ENCODE measurements at places on chromosomes 12 and 14.

DNA sequence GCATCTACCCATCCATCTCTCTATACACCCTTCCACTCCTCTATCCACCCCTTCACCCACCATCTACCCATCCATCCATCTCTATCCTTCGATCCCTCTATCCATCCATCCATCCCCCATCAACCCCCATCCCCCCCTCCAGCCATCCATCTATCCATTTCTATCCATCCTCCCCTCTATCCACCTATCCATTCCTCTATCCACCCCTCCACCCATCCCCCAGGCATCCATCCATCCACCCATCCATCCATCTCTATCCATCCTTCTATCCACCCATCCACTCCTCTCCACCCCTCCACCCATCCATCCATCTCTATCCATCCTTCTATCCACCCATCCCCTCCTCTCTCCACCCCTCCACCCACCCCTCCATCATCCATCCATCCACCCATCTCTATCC, 17.5 kb upstream of the GPR132 start:
- H3K27ac ChIP-seq = no peak overlapping the region
- H3K36me3 ChIP-seq = no peaks in the 10 kb centered on the region
- H3K27me3 ChIP-seq = peaks cover 1% of the 10 kb centered on the region
- no peak for DNase-seq

DNA sequence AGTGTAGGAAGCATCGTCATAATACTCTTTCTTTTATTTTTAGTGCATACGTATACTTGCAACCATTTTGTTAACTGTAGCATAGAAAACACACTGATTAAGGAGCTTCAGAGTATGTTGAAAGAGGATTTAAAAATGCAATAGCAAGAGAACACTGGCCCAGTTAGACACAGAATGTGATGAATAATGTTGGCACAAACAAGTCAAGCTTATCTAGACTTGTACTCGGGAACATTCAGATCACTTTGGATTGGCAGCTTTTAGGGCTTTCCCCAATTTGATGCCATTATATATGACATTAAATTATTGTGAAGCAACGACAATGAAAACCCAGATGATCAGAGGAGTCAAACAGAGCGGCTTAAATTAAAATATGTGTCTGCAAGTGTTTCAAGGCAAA, 468.1 kb downstream of the PRKD1 start:
- no peaks in the 10 kb centered on the region for H3K27me3 ChIP-seq
- DNase-seq = no peak
- no peaks in the 10 kb centered on the region for H3K4me1 ChIP-seq

DNA sequence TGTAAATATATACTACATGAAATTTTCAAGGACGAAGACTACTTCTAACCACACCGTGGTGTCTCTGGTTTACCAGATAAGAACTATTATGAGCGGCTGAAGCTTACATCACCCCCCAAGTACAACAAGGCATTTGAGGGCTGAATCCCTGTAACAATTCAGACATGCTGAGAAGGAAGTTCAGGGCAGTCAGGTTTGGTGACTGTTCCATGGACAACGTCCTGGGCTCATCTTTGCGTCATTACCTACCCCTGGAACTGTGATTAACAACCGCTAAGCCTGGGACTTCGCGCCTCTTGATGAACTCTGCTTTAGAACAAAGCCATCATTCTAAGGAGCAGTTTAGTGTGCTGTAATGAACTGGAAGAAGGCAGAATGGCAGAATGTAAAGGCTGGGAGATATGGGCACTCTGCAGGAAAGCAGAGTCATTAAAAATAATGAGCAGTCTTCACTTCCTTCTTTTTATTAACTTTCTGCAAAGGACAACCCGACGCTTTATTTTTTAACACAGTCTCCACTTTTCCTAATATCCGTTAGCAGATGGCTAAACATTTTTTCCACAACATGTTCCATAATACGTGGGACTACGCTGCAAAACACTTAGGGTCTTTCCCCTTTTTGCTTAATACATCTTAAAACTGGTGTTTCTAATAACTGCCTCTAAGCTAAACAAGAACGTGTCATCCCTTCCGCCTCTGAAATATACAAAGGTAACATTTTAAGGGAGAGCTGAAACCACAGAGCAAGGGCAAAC, 263.2 kb downstream of the ADAMTS20 start:
- no peaks in the 10 kb centered on the region for H3K36me3 ChIP-seq
- H3K4me1 ChIP-seq = 0 out of 2 replicates have a peak, but pooled peaks cover 6% of the 10 kb centered on the region
- no peak for DNase-seq
- H3K27me3 ChIP-seq = no peaks in the 10 kb centered on the region
- H3K4me3 ChIP-seq = no peak overlapping the region

DNA sequence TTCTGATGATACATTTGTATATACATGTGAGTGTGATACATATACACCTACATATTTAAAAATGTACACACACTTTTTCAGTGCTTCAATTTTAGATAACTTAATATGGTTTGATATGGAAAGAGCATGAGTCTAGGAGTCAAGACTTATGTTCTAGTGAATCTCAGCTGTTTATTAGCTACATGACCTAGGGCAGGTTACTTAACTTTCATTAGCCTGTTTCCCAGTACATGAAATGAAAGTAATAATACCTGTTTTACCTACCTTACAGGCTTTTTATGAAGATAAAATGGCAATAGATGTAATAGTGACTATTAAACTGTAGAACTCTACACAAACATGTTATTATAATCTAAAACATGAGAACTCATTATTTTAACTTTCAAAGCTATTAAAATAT, 39.5 kb downstream of the KIF21A start:
- H3K4me1 ChIP-seq = no peaks in the 10 kb centered on the region
- no peak overlapping the region for H3K27ac ChIP-seq
- no peaks in the 10 kb centered on the region for H3K36me3 ChIP-seq
- no peak overlapping the region for H3K4me3 ChIP-seq

GRCh38 chr12:114406316-114406983, 506 bp upstream of the TBX5 start:
- no peak overlapping the region for H3K27ac ChIP-seq
- no peaks in the 10 kb centered on the region for H3K4me1 ChIP-seq
- peaks cover 7% of the 10 kb centered on the region for H3K27me3 ChIP-seq
- no peak for DNase-seq

- H3K36me3 ChIP-seq = no peaks in the 10 kb centered on the region
- H3K27me3 ChIP-seq = no peaks in the 10 kb centered on the region
- no peaks in the 10 kb centered on the region for H3K4me1 ChIP-seq
- no peak overlapping the region for H3K27ac ChIP-seq
- no peak for DNase-seq
Observed at GRCh38 chr14:83312511-83312910, 1778.9 kb upstream of the SEL1L start.

DNA sequence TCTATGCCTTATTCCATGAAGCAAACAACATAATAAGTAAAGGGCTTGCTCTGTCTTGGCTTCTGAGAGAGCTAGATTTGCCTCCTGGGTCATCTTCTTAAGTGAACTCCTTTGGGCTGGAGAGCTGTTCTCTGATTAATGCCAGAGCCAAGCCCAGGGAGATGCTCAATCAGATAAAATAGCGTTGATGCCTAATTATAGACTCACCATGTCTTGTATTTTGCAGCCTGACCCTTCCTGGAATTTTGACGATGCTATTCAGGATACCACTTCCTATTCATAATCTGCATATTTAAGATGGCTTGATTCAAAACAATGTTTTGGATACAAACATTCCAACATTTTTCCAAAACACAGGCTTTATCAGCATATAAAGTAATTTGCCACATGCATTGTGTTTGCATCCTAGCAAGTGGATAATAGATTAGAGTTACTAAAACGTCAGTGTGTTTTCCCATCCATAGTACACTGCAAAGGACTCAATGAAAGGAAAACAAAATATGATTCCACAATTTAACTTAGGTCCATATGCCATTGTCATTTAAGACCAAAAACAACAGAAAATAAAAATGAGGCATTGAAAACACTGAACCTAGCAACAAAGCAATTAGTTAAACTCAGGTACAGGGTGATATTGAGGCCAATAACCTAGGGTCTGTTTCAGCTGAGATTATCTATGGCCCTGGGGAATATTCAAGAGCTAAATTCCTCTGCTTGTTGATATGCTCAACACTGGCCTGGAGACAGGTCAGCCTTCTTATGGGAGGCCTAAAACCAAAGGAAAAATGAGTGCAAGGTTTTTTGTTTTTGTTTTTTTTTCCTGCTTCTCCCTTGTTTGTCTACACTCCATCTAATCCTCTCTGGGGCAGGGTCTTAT, 184.2 kb upstream of the FOXN3 start:
- H3K36me3 ChIP-seq = no peaks in the 10 kb centered on the region
- no peaks in the 10 kb centered on the region for H3K27me3 ChIP-seq
- no peak for DNase-seq
- H3K4me1 ChIP-seq = no peaks in the 10 kb centered on the region
- no peak overlapping the region for H3K27ac ChIP-seq

DNA sequence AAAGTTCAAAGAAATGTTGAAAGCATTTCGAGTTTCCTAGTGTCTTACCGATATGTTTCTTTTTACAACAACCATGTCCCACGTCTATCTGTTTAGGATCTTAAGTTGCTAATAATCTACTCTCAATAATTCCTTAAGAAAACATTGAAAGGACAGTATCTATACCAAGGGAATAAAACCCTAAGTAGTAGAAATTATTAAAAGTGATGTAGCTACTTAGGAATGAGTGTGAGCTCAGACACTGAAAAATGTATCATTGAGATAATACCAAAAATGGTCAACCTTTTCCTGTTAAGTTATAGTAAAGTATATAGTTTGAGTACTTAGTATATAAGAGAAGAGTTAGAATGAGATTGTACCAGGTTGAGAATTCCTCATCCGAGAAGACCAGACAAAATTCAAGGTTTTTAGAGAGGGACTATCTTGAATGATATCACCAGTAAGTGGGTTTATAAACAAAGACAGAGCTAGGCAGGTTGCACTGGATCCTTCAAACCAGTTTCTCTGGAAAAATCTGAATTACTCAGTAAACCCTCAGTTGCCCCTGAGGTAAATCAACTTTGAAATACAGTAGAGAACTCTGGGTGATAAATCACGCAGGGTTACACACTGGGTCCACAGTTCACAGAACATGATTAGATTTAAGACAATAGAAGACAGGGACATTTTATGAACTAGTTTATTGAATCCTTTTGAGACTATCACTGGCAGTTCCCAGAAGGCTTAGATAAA, 96.8 kb downstream of the ERGIC2 start:
- no peak for DNase-seq
- H3K27me3 ChIP-seq = no peaks in the 10 kb centered on the region
- no peak overlapping the region for H3K4me3 ChIP-seq

DNA sequence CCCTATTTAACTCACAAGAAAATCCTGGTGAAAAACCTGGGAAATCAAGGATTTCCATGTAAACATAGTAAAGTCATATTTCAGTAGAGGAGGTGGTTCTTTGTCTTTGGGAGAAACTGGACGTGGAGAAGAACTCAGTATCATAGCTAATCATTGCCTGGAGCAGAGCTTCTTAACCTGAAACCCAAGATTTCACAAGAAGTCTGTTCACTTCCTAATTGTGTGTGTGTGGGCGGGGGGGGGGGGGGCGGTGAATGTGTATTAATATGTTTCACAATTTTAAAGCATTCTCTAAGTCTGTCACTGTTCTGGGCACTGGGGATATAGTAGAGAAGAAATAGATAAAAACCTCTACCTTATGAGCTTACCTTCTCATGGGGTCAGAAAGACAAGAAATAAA, 96.7 kb upstream of the PPP4R3A start:
- H3K36me3 ChIP-seq = no peaks in the 10 kb centered on the region
- H3K27me3 ChIP-seq = no peaks in the 10 kb centered on the region
- H3K4me3 ChIP-seq = no peak overlapping the region
- DNase-seq = no peak
- H3K4me1 ChIP-seq = no peaks in the 10 kb centered on the region
- H3K27ac ChIP-seq = no peak overlapping the region

- H3K4me1 ChIP-seq = no peaks in the 10 kb centered on the region
- H3K27me3 ChIP-seq = no peaks in the 10 kb centered on the region
- no peak overlapping the region for H3K27ac ChIP-seq
Observed at GRCh38 chr14:33529787-33530757, 420.8 kb downstream of the EGLN3 start.

DNA sequence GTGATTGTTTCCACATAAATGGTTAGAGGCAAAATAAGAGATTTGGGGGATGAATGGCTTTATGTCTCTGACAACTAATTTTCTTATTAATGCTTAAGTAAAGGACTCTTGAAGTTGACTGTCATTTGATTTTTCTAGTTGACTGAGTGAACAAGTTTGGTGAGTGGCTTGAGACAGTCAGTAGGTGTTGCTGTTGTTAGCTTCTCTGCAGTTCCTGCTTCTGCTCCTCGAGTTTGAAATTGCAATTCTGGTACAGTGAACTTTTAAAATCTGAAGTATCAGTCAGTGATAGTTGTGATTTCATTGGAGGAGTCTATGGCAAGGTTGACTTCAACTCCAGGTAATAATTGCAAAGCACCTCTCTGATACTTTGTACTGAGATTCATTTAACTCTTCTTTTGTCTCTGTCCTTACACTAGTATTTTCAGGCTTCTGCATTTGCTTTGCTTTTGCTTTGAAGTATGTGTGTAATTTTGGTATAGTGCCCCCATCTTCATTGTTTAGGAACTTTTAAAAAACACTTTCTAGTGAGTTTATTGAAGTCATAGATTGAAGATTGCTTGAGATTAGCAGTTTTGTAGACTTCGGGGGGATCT, 415.5 kb downstream of the PCNX1 start:
- peaks cover 8% of the 10 kb centered on the region for H3K4me1 ChIP-seq
- no peaks in the 10 kb centered on the region for H3K27me3 ChIP-seq
- peak; percentile 30 for DNase-seq

- peak; percentile 92 for DNase-seq
- no peaks in the 10 kb centered on the region for H3K27me3 ChIP-seq
- H3K4me3 ChIP-seq = peak overlapping the region; percentile 50
- no peaks in the 10 kb centered on the region for H3K36me3 ChIP-seq
Observed at GRCh38 chr12:121128908-121129810, 3.5 kb upstream of the P2RX7 start.

DNA sequence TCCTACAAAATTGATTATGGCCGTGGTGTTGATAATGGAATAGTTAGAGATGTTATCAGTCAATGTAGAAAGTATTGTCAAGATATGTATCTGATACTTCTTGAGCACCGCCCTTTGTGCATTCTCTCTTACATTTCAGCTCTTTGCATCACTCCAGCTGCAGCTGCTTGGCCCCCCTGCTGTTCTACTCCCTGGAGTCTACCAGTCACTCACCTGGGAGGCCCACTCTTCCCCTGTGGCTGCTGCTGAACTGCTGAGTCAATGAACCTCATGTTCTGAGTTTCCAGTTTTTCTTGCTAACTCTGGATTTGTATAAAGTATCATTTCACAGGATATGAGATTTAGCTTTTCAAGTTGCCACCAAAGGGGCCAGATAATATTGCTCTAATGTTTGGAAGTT, 312.8 kb upstream of the SLC16A7 start:
- no peaks in the 10 kb centered on the region for H3K4me1 ChIP-seq
- H3K4me3 ChIP-seq = no peak overlapping the region
- no peaks in the 10 kb centered on the region for H3K27me3 ChIP-seq
- no peak overlapping the region for H3K27ac ChIP-seq

DNA sequence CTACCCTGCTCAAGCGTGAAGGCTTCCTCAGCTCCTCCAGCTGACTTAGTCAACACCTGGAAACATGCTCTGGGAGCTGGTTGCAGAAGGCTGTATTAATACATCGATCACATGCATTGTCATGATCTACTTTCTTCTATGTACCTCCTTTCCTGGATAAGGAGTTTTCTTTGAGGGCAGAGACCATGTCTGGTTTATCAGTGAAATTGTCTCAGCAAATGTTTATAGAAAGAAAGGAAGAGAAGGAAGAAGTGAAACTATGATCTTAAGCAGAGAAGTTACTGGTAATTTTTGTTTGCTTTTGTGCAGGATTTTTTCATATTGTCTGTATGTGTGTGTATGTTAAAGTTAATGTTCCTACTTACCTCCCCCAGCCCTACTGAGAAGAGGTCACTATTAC, 4.5 kb downstream of the DYRK4 start:
- peaks cover 9% of the 10 kb centered on the region for H3K4me1 ChIP-seq
- no peaks in the 10 kb centered on the region for H3K27me3 ChIP-seq
- no peak overlapping the region for H3K27ac ChIP-seq
- DNase-seq = no peak
- no peaks in the 10 kb centered on the region for H3K36me3 ChIP-seq
